ENCODE measurements at places on chromosomes 12 and 14. TPM values are rescaled to one million over a fixed set of nuclear protein-coding genes. Genes with fewer than 3 reads are reported as not detected.

Gene PRB2
- not detected for total RNA-seq

Gene OR6C2
- not detected for total RNA-seq

Gene C14orf39
- total RNA-seq = not detected

Gene KCNH3
- total RNA-seq = under 0.01 TPM

Gene WIF1
- total RNA-seq = 0.37 TPM

Gene RNASE7
- total RNA-seq = not detected

Gene GRIP1
- total RNA-seq = under 0.01 TPM

Gene ENDOU
- total RNA-seq = 0.37 TPM

Gene FAM90A1
- 0.20 TPM for total RNA-seq

Gene KRT85
- not detected for total RNA-seq

Gene SLC17A8
- total RNA-seq = under 0.01 TPM

Gene TAS2R9
- total RNA-seq = not detected

Gene LRP1-AS
- not detected for total RNA-seq

Gene NTN4
- total RNA-seq = 26.1 TPM

Gene ABCD2
- under 0.01 TPM for total RNA-seq

Gene FLVCR2
- total RNA-seq = 4.0 TPM

Gene RFX4
- total RNA-seq = not detected

Gene ACVRL1
- 201 TPM for total RNA-seq

Gene FGF23
- not detected for total RNA-seq

Gene RASAL1
- total RNA-seq = not detected

Gene CTDSP2
- total RNA-seq = 62.6 TPM

Gene KLHL33
- total RNA-seq = under 0.01 TPM

Gene TC2N
- 1.2 TPM for total RNA-seq

Gene POU6F1
- 1.8 TPM for total RNA-seq

Gene GOLGA5
- total RNA-seq = 45.7 TPM

Gene TTC8
- total RNA-seq = 20.5 TPM

Gene MLEC
- total RNA-seq = 64.7 TPM

Gene JPH4
- not detected for total RNA-seq

Gene TROAP
- total RNA-seq = 18.8 TPM

Gene KCNJ8
- total RNA-seq = 0.59 TPM

Gene MSRB3
- total RNA-seq = 18.0 TPM

Gene BCAT1
- 213 TPM for total RNA-seq

Gene SLC22A17
- total RNA-seq = 9.9 TPM

Gene SMCO2
- not detected for total RNA-seq

Gene ARHGEF25
- total RNA-seq = 4.0 TPM

Gene RND1
- under 0.01 TPM for total RNA-seq

Gene OSGEP
- 43.0 TPM for total RNA-seq

Gene DNAJC22
- 0.20 TPM for total RNA-seq

Gene C12orf54
- total RNA-seq = not detected

Gene TAS2R50
- 2.6 TPM for total RNA-seq

Gene GPR84
- not detected for total RNA-seq

Gene ASIC1
- total RNA-seq = 2.6 TPM

Gene CKAP4
- total RNA-seq = 111 TPM

Gene PPP4R4
- 0.37 TPM for total RNA-seq
